ENCODE measurements at places on chromosomes 4 and X.

DNA sequence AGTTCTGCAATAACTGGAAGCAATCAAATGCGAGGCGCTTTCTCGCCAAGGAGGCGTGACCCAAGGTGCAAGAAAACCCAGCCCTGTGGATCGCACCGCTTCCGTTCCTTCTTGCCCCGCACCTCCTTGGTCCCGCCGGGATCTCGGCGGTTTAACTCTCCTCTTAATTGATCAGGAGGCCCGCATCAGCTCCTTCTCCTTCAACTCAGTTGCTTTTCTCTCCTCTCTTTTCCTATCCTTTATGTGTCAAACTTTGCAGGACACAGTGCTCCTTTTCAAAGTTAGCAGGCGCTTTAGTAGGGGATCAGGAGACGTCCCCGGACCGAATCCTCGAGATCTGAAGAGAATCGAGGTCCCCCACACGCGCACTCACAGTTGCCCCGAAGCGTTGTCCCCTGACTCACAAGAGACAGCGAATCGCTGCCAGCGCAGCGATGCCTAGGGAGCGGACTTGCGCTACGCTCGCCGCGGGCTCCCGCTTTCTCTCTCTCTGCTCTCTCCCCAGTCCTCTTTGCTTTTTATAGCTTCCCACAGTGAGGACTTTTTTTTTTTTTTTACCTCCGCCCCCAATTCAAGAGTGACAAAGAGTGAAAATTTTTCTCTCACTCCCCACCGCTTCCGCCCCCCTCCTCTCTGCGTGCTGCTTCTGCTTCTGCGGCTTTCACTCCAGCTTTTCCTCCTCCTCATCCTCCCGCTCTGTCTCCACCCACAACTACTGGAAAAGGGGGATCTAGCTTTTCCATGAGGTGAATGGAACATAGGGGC is at the start of gene DKK2:
Gene DKK2 (minus strand): TSS at position 495 of the 765 bp plus-strand sequence. CDS start 722 bp downstream, outside the sequence.
- DNase-seq = peak; percentile 45

DNA sequence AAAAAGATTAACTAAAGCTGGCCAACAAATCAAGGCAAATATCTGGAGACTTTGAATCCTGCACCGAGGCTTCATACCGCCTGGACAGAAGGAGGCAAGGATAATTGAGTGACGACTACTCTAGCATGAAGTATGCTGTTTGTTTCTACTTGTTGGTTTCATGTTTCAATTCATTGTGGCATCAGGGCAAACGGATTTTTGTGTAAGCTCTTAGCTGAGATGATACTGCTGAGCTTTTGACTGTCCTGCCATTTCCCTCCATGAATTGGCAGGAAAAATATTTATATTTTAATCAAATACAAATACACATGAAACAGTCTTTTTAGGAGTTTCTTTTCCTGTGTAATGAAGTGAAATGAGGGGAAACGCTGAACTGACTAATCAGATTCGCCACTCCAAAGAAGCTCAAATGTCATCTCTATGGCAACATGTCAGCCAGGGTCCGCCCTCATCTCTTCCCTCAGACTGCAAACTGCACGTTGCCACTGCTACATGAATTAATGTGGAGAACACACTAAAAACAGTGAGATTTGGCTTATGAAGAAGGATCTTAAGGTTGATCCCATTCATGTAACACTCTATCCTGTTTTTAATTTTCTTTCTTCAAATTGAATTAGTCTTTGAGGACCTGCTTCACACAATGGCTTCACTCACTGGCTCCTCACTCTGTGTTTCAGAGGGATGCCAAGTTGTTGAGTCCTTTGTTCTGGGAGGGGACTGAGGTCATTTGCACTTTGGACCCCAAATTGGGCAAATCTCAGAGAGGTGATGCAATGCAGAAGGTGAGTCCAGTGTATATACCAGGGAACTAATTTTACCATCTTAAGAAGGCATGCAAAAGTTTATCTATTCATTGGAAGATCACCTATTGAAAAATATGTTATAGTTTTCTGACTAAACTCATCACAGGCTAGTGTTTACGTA is 149.6 kb upstream of the MID1 start:
- DNase-seq = peak; percentile 49

GRCh38 chrX:20378233-20378920 is 111.7 kb upstream of the RPS6KA3 start:
- no peak for DNase-seq

DNA sequence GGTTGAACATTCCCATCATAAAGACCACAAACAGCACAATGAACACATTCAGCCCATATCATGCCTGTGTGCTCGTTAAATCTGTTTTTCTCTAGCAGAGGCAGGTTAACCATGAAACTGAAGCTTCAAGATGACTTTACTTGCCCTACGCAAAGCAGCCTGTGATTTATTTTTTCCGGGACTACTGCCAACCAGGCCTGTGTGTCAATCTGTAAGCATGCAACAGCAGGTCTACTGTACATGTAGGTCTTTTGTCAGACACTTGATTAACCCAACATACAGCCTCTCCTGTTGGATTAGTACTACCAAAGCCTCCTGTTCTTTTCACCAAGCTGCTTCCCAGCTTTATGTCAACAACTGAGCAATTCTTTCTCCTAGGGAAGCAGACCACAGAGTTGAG is 85.5 kb upstream of the ACSL1 start:
- peak; percentile 56 for DNase-seq

DNA sequence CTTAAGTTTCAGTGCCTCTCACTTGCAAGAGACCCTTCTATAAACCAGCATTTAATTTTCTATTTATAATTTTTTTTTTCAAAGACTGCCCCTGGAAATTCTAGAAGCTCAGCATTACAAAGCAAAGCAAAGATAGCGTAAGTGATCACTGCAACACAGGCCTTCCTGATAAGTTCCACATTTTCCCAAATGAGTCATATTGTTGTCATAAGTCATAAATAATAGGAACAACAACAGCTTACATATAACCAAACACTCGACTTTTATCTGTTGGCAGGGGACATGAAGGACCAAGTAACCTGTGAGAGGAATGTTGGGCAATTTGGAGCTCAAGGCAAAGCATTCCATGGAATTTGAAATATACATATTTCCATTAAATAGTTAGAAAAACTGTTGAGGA is 815.5 kb downstream of the DMD start:
- no peak for DNase-seq

GRCh38 chr4:86961605-86962295 is 26.9 kb downstream of the AFF1 start:
- peak; percentile 94 for DNase-seq

DNA sequence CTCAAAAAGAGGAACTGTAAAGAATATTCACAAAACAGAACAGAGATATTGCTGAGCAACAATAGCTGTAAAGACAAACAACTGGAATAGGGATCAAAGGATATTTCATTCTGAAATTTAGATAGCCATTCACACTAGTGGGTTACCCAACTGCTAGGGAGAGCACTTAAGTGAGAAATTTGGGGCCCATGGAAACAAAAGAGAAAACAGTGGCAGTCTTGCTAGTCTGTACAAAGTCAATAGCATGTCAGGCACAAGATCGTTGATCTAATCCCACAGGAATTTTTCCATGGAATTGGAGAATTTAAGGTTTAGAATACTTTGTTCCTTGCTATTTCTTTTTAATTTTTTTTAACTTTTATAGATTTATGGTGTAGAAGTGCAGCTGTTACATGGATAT is 467.0 kb downstream of the PCDH18 start:
- DNase-seq = peak; percentile 48

DNA sequence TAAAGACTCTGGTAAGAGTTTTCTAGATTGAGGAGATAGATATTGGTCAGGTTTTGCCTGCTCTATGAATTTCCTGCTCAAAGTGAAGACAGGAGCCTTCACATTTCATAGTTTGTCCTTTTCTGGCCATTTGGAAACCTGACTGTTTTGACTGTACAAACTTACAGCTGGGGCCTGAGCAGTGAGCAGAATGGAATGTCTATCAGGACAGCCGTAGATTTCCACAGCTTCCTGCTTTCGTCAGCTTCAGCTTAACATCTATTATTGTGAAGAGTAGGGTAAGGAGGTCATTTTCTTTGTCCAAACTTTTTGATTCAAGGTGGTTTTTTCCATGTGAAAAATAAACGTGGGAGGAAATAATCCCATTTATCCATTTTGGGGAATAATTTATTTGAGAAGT is 124.3 kb upstream of the DIPK2B start:
- DNase-seq = peak; percentile 72

DNA sequence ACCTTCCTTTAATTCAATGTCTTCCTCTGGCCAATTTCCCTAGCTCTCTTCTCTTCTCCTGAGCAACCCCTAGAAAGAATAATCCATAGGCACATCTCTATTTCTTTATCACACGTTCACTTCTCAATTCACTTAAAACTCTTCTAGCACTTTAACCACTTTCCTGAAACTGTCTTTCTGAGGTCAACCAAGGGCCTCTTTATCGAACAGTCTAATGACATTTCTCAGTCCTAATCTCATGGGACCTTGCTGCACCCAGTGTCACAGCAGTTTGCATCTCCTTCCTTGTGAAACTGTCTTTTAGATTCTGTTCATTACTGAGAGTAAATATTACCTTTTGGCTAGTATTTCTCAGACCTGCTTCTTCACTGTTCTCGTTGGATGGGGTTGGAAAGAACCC is 285.3 kb upstream of the RASGEF1B start:
- DNase-seq = no peak

- no peak for DNase-seq
Measured at GRCh38 chr4:24796620-24797019, 1.2 kb downstream of the SOD3 start.

DNA sequence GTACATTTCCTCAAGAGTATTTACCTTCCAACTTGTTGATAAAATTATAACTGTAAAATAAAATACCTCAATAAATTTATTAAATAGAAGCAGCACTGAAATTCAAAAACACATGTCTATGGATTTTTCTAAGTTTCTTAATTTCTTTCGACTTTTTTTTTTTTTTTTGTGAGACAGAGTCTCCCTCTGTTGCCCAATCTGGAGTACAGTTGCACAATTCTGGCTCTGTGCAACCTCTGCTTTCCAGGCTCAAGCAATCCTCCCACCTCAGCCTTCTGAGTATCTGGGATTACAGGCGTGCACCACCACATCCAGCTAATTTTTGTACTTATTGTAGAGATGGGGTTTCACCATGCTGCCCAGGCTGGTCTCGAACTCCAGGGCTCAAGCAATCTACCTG is 79.8 kb downstream of the IQCM start:
- DNase-seq = no peak

GRCh38 chrX:2325076-2325784 is 175.5 kb downstream of the DHRSX start:
- DNase-seq = peak; percentile 42

- no peak for DNase-seq
Measured at GRCh38 chr4:186020793-186021407, 48.1 kb upstream of the TLR3 start.

GRCh38 chrX:39577206-39577984 is 520.4 kb downstream of the BCOR start:
- peak; percentile 29 for DNase-seq

- peak; percentile 10 for DNase-seq
Measured at GRCh38 chr4:126583509-126583908, 1049.2 kb upstream of the INTU start.

- no peak for DNase-seq
Measured at GRCh38 chr4:77248805-77249204, 91.8 kb downstream of the CCNG2 start.

- DNase-seq = no peak
Measured at GRCh38 chr4:163473576-163473975, at the start of gene TKTL2. Gene TKTL2 (minus strand): TSS chr4:163473754. CDS start chr4:163473734, 20 bp downstream.

- DNase-seq = no peak
Measured at GRCh38 chr4:7756561-7757355, 182.9 kb downstream of the AFAP1 start.

DNA sequence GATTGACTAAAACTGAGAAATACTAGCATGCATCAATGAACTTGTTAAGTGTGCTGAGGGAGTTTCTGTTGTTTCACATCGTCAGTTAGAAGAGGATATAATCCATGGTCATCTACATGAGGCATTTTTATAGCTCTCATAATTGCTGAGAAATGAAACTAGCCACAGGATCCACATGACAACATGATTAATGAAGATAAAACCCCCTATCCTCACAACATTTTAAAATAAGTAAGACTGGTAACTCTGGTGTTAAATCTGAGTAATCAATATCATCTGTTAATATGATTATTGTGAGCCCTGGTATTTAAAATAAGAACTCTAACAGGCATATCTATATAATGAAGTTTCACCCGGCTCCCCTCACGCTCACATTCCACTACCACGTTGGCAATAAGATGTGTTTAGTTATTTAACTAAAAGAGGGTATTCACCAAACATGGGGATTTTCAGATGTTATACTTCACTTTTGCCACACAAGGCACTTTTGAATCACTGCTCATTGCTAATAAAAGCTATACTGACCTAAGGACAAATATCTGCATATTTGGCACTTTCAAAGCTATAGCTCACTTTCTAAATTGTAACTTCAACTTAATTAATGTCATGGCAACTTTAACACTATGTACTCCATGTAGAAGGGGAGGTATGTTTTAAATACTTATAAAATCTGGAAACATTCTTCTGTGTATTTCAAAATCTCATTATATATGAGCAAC is 6.7 kb downstream of the UNC5C start:
- no peak for DNase-seq

- DNase-seq = no peak
Measured at GRCh38 chr4:138299881-138300280, 57.7 kb upstream of the SLC7A11 start.

- no peak for DNase-seq
Measured at GRCh38 chr4:94782707-94783106, 25.0 kb downstream of the BMPR1B start.

GRCh38 chrX:136525738-136526606 is 6.0 kb upstream of the VGLL1 start:
- DNase-seq = peak; percentile 81

- DNase-seq = no peak
Measured at GRCh38 chr4:182206916-182207315, 36.3 kb upstream of the TENM3 start.

GRCh38 chrX:104789784-104790183 is 223.8 kb downstream of the IL1RAPL2 start:
- DNase-seq = no peak

DNA sequence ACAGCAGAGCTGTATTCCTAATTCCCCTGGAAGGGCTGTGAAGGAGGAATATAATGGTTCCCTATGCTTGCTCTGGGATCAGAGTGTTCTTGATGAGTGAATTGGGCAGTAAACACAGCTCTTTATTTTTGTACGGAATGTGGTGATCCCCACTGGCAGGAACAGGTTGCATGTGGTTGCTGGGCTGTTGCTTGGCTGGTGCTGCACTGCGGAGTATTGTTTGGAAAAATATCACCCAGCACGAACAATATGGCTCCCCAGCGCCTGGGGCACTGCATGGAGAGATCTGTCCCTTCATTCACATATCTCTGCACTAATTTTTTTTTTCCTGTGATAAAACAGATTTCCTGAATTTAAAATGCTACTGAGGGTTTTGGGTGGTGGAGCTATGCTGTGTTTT is 119.7 kb downstream of the MGST2 start:
- no peak for DNase-seq

DNA sequence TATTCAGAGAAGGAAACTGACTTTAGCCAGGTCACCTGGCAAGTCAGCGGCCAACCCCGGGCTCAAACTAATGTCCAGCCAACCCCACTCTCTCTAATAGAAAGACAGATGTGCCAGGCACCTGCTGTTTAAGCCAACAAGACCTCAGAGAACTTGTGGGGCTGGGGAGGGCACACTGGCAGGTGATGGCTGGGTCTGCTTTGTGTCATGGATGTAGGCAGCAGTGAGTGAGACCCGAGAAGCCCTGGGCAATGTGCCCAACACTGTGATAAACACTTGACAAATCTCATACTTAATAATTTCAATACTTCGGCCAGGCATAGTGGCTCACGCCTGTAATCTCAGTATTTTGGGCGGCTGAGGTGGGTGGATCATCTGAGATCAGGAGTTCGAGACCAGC is 9.0 kb upstream of the CD99L2 start:
- no peak for DNase-seq

- DNase-seq = no peak
Measured at GRCh38 chrX:83516597-83516996, 8.5 kb downstream of the POU3F4 start.

- no peak for DNase-seq
Measured at GRCh38 chr4:182453830-182454229, 210.6 kb downstream of the TENM3 start.

Data from fibroblast of skin of right biceps (primary cell).